Ascending aorta (tissue), 2 donors: ENCODE measurements at places on chromosomes 2 and 18.

GRCh38 chr2:50647381-50647780 is 384.6 kb downstream of the NRXN1 start:
- DNase-seq: no peak

DNA sequence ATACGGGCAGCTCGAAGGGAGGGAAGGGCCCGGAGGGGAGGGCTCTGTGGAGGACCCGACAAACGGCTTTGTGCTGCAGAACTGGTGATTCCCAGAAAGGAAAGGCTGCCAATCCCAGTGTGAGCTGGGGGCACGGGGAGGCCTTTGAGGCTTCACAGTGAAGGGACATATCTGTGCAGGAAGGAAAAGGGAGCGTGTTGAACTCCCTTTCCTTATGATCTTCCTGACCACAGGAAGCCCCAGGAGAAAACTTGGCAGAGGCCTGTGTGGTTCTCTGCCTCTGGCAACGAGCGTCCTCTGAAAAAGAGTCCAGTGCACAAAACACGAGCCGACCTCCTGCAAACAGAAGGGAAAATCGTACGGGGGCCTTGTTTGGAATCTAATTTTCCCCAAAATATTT is 683.5 kb upstream of the SALL3 start:
- no peak for DNase-seq

- DNase-seq: no peak
Measured at GRCh38 chr2:183060571-183061231, 17.8 kb upstream of the DUSP19 start.

DNA sequence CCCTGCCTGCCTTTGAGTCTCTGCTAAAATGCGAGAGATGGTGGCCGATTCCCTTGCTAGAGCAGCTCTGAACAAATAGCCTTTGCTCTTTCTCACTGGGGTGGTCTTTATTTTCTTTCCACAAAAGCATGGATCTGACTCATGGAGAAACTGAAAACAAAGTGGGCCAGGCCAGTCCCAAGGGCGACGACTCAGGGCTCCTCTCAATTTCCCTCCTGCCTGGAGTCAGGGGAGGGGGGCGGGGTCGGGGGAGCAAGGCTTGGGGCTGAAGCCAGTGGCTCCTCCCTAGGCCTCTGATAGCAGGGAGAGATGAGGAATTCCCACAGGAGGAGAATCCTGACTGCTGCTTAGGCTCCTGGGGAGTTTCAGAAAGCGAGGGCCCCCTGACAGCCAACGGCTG is 17.1 kb upstream of the IL1R2 start:
- peak; percentile 19 for DNase-seq

DNA sequence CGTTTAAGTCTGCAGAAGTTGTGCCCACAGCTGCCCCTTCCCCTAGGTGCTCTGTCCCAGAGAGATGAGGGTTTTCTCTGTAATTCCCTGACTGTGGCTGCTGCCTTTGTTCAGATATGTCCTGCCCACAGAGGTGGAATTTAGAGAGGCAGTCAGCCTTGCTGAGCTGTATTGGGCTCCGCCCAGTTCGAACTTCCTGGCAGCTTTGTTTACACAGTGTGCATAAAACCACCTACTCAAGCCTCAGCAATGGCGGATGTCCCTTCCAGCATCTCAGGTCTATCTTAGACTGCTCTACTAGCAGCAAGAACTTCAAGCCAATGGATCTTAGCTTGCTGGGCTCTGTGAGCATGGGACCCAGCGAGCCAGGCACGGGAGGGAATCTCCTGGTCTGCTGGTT is 48.1 kb downstream of the LHCGR start:
- no peak for DNase-seq

DNA sequence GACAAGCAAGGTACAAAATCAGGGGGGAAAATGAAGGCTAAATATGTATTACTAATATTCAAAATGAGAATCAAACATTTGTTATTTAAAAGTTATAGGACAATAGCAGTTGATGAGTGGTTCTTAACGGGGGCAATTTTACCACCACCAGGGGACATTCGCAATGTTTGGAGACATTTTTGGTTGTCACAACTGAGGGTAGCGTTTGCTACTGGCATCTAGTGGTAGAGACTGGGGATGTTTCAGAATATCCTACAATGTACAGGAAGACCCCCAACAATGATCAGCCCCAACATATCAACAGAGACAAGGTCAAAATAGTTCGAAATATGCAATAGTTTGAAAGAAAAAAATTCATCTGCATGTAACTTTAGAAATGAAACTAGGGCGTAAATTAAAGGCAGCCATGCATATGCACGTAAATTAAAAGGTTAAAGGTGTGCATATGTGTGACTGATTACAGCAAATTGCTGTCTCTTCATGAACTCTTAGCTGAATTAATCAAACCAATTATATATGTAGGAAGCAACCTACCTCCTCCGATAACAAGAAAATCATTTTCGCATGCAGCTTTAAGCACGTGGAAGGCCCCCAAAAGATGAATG is 61.2 kb upstream of the CUL3 start:
- DNase-seq: no peak

DNA sequence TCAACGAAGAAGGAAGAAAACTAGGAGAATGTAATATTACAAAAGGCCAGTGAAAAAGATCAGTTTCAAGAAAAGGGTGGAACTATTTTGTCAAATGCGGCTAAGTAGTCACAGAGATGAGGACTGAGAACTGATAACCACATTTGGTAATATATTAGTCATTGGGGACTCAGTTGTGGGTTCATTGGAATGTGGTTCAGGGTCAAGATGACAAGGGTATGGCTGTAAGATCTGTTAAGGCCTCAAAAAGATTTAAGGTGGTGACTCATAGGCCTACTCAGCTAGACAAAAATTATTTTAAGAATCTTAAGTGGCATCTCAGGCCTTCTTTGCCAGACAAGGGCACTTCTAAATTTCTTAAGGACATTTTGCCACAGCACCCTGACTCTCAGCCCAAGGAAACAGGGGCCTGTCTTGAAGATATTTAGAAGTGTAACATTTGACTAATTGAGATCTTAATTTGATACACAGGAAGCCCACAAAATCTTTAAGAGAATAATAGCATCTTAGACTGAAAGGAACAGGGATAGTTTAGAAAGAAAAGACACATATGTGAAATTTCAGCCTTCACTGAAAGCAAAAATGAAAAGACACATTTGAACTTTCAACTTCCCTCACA is 81.3 kb downstream of the STRADB start:
- no peak for DNase-seq

GRCh38 chr2:19963386-19963785 is 26.5 kb downstream of the WDR35 start:
- no peak for DNase-seq

DNA sequence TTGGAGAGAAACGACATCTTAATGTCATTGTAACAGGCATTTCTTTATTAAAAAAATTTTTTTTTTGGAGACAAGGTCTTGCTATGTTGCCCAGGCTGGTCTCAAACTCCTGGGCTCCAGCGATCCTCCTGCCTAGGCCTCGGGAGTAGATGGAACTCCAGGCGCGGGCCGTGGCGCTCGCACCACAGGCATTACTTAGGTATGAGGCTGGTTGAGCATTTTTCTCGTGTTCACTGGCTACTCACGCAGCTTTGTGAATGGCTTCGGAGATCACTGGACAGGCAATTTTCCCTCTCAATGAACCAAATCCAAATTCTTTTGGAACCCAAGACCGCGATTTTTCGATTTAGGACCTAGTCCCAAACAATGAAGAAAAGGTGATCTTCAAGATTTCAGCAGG is 795 bp upstream of the TCF7L1 start:
- no peak for DNase-seq

DNA sequence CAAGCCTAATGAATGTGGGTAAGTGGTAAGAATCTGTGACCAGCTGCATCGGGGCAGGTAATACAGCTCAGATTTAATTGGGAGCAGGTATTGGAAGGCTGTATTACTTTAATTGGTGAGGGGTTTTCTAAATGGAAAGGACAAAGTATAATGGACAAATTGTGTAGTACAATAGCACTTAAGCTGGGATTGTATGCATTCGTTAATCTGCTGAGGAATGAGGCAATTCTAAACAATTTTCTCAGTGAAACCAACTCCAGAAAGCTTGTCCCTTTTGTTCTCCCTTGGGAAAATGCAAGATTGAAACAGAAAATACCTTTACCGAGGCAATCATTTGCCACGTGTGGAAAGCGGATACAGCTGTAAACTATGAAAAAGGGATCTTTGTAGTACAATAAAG is 801.6 kb upstream of the POU3F3 start:
- DNase-seq: no peak
